ENCODE measurements at places on chromosomes 3 and 15.

GRCh38 chr3:121722411-121722810, 27.1 kb downstream of the GOLGB1 start:
- no peak for DNase-seq

DNA sequence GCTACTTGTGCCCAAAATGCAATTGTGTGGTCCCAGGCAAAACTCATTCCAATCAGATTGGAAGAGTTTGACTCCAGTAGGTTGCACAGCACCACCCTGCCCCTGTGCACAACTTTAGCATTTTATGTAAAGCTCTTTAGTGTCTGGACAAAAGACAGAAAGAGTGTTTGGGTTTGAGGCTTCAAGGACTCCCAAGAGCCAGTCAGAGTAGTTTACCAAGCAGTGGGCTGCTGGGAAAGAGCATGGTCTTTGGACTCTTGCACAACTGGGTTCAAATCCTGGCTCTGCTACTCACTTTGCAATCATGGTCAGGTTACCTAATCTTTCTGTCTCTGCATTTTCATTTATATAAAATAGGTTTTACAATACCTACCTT, 75.8 kb upstream of the UMPS start:
- no peak for DNase-seq

- DNase-seq = no peak
Measured at GRCh38 chr15:91549581-91549980, 303.9 kb upstream of the SLCO3A1 start.

GRCh38 chr3:32681811-32682210, 3.2 kb upstream of the CNOT10 start:
- no peak for DNase-seq

DNA sequence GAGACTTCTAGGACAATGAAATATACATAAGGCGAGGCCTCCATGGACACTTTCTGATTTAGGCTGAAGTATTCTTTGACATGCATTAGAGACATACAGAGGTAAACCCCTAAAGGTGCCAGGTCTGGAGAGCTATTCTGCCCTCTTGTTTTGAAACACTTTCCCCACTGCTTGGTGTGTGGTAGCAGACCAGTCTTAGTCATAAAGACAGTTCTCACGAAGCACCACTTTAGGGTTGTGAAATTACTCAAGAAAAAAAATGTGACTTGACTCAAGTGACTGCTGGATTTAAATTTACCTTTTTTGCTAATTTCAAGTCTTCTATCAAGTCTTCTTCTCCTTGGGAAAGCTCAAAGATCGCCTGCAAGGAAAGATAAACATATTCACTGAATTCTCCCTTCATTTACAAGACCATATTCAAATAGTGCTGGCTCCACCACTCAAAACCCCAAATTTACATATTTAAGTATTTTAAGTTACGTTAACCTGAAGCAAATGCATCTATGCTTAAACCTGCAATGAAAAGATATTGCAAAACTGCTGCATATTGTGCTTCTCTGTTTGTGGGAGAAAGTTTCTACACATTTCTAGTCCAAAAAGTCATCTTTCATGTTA, 48.4 kb downstream of the ARHGEF3 start:
- DNase-seq = peak; percentile 75
